NCI-H524 (cell line): ENCODE measurements at places on chromosomes 1 and 21.

DNA sequence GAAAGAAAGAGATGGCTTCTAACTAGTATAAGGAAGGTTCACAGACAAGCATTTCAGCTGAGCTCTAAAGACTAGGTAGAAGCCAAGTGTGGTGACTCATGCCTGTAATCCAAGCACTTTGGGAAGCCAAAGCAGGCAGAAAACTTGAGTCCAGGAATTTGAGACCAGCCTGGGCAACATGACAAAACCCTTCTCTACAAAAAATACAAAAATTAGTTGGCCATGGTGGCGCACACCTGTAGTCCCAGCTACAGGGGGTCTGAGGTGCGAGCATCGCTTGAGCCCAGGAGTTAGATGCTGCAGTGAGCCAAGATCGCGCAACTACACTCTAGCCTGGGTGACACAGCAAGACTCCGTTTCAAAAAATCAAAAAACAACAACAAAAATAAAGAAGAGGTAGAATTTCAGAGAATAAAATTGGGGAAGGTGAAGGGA, 27.8 kb downstream of the FBXO42 start:
- no peak for DNase-seq

- DNase-seq = no peak
Measured at GRCh38 chr1:1778663-1779319, 521 bp upstream of the NADK start.

GRCh38 chr21:36747815-36748383, 49.0 kb downstream of the SIM2 start:
- DNase-seq = no peak

GRCh38 chr1:39816415-39817090, 27.9 kb upstream of the BMP8B start:
- peak; percentile 88 for DNase-seq

GRCh38 chr1:238350471-238350870, 459.7 kb upstream of the ZP4 start:
- DNase-seq = no peak

GRCh38 chr1:184161071-184161698, 109.7 kb downstream of the TSEN15 start:
- DNase-seq = no peak

GRCh38 chr1:35656148-35656862, 15.0 kb upstream of the PSMB2 start:
- DNase-seq = no peak

DNA sequence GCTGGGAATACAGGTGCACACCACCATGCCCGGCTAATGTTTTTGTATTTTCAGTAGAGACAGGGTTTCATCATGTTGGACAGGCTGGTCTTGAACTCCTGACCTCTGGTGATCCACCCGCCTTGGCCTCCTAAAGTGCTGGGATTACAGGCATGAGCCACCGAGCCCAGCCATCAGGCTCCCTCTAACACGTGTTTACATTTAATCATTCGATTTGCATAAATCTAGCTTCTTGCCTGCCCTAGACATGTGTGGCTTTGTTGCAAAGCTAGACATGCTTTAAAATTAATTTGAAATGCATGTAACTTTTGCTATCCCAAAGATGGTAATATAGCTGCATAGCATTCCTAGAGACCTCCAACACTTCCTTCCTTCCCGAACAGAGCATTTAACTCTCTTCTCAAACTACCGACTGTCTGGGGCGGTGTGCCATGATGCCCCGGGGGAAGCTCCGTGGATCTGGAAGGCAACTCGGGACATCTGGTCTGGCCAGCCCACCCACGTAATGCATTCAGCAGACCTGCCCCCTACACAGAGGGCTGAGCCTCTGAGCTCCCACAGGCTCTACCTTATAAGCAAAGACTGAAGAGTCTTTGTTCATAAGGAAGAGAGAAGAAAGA, 34.6 kb upstream of the NID1 start:
- DNase-seq = no peak

DNA sequence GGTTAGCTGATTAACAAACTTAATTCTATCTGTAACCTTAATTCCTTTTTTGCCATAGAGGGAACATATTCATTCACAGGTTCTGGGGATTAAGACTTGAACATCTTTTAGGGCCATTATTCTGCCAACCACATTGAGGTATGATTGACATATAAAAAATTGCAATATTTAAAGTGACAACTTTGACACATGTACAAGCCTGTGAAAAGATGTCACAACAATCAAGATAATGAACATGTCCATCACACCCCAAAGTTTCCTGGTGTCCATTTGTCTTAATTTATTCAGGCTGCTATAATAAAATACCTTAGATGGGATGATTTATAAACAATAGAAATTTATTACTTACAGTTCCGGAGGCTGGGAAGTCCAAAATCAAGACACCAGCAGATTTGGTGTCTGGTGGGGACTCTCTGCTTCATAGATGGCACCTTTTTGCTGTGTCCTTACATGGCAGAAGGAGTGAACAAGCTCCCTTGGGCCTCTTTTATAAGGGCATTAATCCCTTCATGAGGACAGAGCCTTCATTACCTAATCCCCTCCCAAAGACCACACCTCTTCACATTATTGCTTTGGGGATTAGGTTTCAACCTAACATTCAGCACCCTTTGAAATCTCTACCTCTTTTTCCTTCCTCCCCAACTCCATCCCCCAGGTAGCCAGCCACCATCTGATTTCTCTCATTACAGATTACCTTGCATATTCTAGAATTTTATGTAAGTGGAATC, 33.0 kb upstream of the TP53BP2 start:
- peak; percentile 82 for DNase-seq

- no peak for DNase-seq
Measured at GRCh38 chr21:20215959-20216358, 782.2 kb upstream of the NCAM2 start.

GRCh38 chr1:205930799-205931281, 12.4 kb downstream of the SLC26A9 start:
- no peak for DNase-seq

DNA sequence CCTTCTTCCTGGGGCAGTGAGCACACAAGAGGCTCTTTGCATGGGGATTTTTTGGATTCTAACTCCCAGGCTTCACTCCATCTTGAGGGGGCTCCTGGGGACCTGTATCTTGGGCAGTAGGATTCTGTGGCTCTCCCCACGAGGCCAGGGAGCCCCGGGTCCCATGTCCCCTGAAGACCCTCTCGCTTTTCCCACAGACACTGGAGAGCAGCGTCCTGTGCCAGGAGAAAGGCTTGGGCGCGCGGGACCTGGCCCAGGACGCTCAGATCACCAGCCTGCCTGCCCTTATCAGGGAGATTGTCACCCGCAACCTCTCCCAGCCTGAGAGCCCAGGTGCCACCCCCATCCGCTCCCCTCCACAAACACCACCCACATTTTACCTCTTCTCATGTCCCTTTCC, 735 bp downstream of the CROCC start:
- no peak for DNase-seq

DNA sequence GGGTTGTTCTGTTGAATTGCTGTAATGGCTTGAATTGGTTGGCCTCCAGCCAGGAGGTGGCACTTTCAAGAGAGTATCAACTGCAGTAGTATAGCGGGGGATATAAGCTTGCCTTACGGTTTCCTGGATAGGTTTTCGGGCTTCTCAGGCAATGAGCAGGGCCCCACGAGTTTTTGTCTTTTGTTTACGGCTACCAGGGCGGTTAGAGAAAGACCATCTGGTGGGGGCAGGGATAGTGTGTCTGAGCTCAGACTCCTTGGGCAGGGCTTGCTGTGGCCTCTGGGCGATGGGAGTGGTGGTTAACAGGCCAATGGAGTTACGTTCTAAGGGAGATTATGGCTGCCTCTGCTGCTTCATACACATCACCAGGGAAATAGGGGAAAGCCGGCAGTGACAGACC, 62.8 kb downstream of the DTL start:
- no peak for DNase-seq

GRCh38 chr1:236502579-236502971, 21.2 kb upstream of the LGALS8 start:
- no peak for DNase-seq

DNA sequence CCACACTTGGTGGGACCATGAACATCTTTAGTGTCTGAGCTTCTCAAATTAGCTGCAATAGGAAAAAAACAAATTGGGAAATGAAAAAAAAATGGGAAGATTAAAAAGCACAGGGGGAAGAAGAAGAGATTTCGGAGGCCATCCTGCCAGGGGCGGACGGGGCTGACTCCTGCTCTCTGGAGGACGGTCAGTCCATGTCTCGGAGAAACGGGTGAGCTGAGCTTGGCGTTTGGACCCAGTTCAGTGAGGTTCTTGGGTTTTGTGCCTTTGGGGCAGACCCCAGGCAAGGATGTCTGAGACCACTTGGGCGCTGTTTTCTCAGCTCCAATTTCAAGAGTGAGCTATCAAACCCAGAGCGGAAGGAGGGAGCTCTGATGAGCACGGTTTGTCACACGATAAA, 123.9 kb downstream of the PRDM2 start:
- DNase-seq = no peak

- no peak for DNase-seq
Measured at GRCh38 chr1:62685431-62685859, 2.7 kb downstream of the DOCK7 start.

GRCh38 chr1:199878823-199879222, 148.7 kb upstream of the NR5A2 start:
- DNase-seq = no peak

GRCh38 chr1:147504801-147505311, 36.4 kb upstream of the BCL9 start:
- DNase-seq = peak; percentile 17

DNA sequence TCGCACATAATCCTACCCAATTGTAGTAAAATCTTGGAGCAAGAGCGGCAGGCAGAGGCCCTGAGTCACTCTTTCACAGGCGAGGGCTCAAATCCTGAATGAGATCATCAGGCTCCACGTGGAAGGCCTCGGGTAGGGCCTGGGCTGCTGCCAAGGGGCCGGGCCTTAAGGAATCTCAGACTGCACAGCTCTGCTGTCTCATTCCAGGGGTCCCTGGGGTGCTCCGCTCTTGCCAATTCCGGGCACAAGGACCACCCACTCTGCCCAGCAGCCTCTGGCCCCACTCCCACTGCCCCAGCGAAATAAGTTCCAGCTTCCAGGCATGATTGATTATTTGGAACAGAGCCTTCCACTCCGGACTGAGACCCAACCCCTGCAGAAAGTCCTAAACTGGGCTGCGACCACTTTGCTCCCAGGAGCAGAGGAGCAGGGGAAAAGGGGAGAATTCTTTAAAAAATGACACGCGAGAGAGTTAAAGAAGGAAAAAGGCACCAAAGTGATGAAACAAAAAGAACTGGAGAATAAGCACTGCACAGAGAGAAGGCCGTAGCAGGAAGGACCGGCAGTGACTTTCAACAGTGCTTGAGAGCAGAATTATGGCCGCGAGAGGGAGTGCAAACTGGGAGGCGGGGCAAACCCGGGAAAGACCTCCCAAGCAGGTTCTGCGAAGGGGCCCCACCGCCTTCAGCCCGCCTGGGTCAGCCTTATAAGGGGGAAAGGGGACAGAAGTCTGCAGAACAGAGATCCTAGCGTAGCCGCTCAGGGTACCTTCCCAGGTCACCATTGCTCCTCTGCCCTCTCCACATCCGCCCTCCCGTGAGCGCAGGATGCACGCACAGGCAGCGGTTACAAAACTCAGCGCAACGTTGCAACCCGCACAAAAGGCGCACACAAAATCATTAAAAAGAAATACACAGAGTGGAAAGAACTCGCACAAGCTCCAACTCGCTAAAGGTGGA, 2.0 kb downstream of the ADAMTS1 start:
- DNase-seq = peak; percentile 81

- peak; percentile 32 for DNase-seq
Measured at GRCh38 chr1:226737819-226738420, 1.2 kb downstream of the ITPKB start.

DNA sequence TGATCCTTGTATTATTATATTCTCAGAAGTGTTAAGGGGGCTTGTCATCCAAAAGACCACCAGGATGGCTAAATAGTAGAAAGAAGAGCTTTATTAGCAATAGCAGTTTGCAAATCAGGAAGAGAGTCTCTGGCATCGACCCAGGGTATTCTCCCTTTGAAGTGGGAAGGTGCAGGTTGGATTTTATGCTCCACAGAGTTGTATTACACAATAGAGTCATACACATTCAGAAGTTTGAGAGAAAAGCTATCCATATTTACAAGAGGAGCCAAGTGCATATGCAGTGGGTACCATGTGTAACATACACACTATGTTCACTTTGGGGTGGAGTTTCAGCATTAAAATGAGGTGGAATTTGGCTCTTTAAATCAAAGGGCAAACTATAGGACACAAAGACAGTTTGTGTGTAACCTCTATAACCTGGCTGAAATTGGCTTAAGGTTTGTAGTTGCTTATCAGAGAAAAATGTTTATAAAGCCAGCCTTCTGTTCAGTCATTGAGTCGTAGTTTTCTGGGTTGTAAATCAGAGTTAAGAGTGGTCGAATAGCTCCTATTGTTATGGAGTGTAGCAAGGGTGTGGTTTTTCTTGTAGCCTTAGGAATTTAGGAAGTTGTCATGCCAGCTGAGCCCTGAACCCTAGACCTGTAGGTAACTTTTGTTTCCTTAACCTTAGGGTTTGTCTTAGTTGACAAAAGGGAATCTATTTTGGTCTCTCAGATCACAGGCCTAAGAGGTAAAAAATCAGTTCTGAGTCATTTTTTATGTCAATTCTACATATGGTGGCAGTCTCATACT, 125.3 kb downstream of the DNM3 start:
- no peak for DNase-seq

- no peak for DNase-seq
Measured at GRCh38 chr1:196558411-196558810, 49.8 kb downstream of the KCNT2 start.

GRCh38 chr1:185053204-185053603, 7.8 kb downstream of the RNF2 start:
- no peak for DNase-seq

GRCh38 chr1:119008483-119009311, 20.6 kb upstream of the TBX15 start:
- peak; percentile 68 for DNase-seq
